DMS 273 treated with DMSO at 0.1 percent for 48 hours (cell line): ENCODE measurements at places on chromosomes 1 and 21.
A peak's percentile ranks its signal among the peaks of the same experiment; 100 is the strongest.

DNA sequence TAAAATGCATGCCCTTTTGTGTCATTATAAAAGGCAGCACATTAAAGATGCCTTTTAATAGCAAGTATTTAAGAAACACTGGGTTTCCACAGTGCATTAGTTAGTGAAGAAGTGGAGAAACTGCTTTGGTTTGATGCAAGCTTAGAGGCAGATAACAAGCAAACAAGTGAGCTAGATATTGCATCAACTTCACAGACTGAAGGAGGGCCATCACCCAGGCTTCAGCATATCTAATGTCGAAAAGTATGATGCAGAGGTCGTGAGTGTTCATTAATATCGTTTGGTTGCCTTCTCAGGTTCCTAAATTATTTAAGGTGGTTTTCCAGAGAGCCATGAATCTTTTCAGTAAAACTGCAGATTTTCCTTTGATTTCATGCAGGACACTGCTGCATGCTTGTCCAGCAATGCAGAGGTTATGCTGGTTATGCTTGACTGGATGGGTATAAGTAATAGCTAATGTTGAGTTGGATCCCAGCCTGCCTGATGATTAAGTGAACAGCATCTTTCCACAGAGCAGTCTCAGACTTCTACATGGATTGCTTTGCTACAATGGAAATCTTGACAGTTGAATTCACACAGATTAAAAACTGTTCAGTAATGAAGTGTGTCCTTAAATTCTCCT, 69.7 kb upstream of the IPO9 start:
- no peak for DNase-seq

DNA sequence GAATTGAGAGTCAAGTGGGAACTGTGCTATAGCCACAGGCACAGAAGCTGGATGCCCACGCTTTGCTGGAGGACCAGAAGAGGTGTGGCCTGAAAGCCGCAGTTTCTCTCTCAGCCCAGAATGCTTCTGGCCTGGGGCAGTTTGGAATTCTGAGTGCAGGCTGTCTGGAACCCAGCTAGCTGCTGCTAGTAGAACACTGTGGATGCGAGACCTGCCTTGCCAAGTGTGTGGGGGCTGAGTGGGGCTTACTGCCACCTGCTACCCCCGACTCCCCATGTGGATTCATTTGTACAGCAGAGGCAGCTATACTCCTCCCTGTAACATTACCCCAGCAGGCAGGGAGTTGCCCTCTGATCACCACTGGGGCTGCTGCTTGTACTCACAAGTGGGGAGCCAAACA, 12.2 kb downstream of the ADAMTS1 start:
- no peak for DNase-seq

- DNase-seq = no peak
Observed at GRCh38 chr1:170200621-170201397, 55.0 kb downstream of the NTMT2 start.

- DNase-seq = no peak
Observed at GRCh38 chr1:182664296-182664695, 20.1 kb downstream of the RGS8 start.

DNA sequence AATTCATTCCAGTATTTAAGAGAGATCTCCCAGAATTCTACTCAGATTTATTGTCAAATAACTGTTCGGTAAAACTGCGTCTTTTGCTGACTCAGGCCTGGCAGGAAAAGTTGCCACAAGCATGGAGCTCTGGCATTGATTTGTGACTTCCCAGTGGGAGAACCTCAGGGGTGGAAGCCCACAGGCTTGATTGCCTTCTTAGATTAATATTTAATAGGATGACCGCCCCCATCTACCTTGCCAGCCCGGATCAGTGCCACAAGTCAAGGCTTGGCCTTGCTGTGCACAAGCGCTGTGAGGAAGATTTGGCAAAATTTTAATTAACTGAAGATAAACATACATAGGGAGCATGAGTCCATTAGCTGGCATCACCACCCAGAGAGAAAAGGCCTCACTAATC, 93.5 kb downstream of the LRIG2 start:
- no peak for DNase-seq

GRCh38 chr1:1421147-1421906, at the start of gene ANKRD65:
ANKRD65 (minus strand) TSS chr1:1421276; CDS start chr1:1421005, 271 bp downstream.
- peak; percentile 39 for DNase-seq

DNA sequence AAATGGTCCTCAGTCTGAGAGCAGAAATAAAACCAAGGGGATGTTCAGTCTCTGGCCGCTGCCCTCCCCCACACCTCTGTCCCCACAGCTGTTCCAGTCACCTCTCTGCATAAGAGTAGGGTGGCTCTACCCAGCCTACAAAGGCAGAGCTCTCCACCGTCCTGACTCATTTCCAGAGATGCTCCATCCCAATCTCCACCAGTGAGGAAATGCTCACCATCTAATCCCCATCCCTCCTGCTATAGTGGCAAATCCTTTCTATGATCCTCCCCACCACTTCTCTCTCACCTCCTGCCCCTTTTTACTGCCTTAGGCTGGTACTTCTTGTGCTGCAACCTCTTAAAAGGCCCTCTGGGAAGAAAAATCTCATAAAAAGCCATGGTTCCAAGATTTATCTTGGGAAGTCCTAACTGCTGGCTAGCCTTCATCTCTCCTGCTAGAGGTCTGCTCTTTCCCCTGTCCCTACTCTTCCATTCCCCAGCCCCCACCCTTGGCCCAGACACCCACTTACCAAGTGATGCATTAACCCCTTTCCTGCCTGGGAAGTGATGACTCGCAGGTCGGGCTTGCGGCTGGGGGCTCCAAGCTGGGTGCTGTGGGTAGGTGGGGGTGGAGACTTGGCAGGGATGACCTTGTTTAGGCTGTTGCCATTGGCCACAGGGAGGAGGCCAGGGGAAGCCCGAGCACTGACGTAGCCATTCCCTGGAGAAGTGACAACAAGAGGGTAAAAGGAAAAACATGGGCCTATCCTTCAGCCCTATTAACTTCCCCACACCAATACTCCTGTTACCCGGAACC, 23.9 kb downstream of the MEF2D start:
- no peak for DNase-seq

- no peak for DNase-seq
Observed at GRCh38 chr1:53396573-53397268, 62.5 kb upstream of the DMRTB1 start.

GRCh38 chr1:208326033-208326432, 81.8 kb upstream of the PLXNA2 start:
- DNase-seq = no peak

GRCh38 chr1:5709976-5710375, 282.2 kb downstream of the NPHP4 start:
- no peak for DNase-seq

GRCh38 chr1:91924146-91924545, 25.1 kb upstream of the BRDT start:
- DNase-seq = no peak

GRCh38 chr1:6181347-6181770, 1.2 kb upstream of the CHD5 start:
- DNase-seq = no peak
